Caudate nucleus (tissue), 63 donors: ENCODE measurements at places on chromosomes 5 and 9.

GRCh38 chr5:164191240-164191639, 685.8 kb downstream of the MAT2B start:
- no peak for DNase-seq

DNA sequence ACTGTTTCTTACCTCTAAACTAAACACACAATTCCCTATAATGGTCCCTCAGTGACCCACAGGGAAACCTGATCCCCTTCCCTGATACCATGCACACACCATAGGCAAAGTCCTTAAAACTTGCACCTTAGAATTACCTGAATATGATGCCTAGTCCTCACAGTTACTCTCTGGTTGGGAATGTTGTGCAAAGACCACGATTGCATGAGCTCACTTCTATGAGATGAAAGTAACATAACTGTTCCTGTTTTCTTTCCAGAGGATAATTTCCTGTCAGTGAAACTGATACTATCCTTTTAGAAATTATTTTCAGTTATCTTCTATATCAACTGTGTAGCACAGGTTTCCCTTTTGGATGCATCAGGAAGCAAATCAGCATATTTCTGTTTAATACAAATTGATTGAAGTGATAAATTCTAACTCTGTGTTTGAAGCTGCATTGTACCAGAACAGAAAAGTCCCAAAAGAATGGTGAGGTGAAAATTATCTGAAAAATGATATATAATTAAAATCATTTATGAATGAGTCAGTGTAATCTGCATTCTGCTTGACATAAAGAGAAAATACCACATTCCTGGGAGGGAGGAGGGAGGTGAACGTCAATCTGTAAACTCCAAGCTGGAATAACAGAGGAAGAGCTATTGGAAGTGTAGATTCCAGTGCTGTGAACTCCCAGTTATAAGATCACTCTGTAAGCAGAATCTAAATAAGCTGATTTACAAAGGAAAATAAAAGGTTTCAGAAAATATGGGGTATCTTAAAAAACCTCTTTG, 51.2 kb upstream of the TNFAIP8 start:
- no peak for DNase-seq

DNA sequence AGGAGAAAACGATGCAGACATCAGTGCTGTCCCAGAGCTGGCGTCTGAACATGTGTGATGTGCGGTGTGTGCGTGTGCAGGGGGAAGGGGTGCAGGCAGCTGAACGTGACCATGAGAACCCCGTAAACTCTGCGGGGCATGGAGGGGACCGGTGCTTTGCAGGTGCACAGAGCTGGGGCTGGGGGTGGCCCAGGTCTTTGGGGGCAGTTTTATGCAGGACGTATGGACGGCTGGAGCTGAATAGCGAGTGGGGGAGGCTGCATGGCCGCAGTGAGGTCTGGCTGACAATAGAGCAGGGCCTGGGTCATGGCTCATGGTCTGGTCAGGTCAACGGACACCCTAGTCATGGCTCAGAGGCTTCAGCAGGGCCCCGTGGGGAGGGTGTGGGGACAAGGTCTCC, 3.3 kb upstream of the EXOC3 start:
- no peak for DNase-seq

- no peak for DNase-seq
Measured at GRCh38 chr9:121026260-121026691, 23.8 kb downstream of the C5 start.

DNA sequence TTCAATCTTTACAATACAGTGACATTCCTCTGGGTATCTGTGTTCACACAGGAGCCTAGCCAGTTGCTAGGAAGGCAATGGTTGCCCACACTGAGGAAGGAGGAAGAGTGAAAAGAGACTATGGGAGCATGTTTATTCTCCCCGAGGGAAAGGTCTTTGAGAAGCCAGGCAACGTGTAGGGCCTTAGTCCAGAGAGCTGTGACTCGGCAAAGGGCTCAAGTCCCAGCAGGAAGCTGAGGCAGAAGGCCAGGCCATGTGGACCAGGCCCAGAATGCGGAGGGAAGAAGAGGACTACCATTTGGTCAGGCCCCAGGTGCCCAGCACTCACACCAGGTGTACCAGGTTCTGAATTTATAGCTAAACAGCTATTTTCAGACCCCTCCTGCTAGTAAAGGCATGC, 136.6 kb upstream of the DMAC1 start:
- DNase-seq, result no peak

DNA sequence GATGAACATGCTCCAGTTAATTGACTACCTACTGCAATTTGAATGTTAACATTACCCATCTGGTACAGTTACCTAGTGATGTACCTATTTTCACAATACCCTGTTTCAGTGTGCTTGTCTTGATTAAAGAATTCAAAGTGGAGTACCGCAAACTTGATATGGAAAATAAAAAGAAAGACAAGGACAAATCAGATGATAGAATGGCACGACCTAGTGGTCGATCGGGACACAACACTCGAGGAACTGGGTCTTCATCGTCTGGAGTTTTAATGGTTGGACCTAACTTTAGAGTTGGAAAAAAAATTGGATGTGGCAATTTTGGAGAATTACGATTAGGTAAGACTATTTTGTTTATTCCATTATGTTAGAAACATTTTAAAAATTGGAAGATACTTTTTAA, 33.5 kb downstream of the CSNK1G3 start:
- DNase-seq, result no peak

- DNase-seq, result no peak
Measured at GRCh38 chr5:11709021-11709420, 195.2 kb downstream of the CTNND2 start.

DNA sequence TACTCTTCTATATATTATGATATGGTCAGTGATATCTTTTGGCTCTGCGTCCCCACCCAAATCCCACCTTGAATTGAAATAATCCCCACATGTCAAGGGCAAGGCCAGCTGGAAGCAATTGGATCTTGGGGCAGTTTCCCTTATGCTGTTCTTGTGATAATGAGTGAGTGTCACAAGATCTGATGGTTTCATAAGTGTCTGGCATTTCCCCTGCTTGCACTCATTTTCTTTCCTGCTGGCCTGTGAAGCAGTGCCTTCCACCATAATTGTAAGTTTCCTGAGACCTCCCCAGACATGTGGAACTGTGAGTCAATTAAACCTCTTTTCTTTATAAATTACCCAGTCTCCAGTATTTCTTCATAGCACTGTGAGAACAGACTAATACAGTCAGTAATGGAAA, 45.0 kb upstream of the TNC start:
- no peak for DNase-seq

DNA sequence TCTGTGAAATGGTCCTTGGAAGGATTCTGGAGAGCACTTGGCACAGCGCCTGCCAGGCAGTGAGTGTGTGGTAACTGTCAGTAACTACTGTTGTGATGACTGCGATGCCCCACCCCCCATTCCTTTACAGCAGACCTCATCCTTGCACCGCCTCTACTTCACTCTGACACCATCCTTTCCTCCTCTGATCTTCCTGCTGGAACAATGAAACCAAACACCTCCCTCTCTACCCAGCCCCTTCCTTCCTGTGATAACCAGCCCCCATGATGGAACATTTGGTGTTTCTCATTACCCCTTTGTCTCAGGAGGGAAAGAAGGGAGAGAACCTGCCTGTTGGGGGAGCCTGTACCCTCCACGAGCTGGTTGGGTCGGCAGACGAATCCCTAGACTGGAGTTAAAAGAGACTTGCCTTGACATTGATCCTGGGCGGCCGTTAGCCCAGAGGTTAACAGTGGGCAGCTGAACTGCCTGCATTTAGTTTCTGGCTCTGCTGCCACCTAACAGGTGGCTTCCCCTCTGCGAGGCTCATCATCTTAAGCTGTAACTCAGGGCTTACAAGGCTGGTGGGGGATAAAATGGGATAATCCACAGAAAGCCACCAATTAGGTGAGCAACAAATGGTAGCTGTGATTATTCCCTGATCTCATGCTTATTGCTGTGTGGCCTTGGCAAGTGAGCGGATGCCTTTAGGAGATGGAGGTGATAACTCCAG, 34.2 kb upstream of the GRPEL2 start:
- no peak for DNase-seq

- DNase-seq, result no peak
Measured at GRCh38 chr9:124392254-124392870, 22.9 kb downstream of the PSMB7 start.

GRCh38 chr5:97162045-97162444, 19.6 kb upstream of the LIX1 start:
- DNase-seq, result peak; percentile 2

DNA sequence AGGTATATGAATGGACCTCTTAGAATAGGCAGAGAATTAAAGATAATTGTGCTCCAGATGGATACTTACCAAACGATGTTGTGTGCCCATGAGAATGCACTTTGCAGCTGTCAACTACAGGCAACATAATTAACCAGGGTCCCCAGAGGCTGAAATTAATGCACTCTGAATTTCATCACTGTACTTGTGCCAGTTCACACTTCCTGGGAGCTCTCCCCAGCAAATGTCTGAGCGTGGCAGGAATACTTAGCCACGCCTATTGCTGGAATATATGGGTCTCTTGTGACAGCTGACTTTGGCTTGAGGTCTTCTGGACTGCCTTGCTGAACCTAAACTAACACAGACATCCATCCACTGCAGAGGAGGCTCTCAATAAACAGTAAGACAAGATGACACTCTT, 11.9 kb upstream of the C1QTNF2 start:
- DNase-seq, result no peak

GRCh38 chr5:170633235-170634081, 129.6 kb downstream of the KCNIP1 start:
- DNase-seq, result no peak

DNA sequence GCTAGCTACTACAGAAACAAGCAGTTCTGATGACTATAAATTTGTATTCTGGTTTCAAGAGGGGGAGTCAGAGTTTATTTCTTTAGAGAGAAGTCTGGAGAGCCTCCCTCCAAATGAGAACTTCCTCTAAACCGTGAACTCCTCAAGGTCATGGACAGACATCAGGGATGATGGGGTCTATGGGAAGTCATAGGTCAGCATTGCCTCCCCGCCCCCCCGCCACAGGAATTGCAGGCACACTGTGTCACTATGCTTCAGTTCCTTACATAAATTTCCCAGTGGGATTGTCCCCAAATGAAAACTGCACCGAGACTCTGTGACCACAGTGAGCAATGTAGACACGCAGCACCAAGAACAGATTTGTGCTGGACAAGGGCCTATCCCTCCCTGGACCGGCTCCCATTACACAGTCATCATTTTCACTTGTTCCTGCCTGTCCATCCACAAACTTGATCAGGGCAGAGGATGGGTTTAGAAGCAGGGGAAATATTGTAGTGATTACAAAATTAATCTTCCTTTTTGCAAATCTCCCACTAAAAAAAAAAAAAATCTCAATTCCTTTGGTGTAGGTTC, 300.3 kb downstream of the EFNA5 start:
- no peak for DNase-seq

DNA sequence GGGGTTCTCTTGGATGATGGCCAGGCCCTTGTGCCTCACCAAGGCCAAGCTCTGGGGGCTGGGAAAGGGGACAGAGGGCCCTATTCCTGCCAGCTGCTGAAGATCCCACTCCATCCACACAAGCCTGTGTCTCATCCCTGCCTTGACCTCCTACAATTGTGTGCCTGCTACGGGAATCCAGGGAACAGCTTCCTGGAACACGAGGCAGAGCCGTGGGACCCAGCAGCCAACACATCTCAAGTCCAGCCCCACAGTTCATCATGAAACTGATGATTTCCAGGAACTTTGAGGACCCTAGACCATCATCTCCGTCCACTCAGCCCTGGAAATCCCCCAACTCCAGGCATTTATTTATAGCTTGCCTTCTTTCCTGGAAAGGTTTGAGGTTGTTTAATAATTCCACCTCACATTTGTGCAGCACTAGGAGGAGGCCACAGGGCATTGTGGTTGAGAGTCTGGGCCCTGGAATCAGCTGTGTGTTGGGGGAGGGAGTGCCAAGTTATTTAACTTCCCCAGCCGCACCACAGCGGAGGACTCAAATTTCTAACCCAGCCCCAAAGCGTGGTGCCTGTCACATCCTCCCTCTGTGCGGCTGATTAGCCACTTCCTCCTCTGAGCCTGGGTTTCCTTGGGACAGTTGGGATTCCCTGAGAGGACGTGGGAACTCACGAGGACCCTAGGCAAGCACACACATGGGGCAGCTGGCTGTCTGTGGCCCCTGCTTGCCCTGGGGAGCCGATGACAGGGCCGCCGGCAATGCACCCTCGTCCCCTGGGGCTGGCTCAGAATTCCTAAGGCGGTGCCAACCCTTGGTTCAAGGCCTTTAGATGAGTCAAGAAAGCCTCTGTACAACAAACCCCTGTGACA, 58.2 kb upstream of the GGTA1 start:
- DNase-seq, result no peak

DNA sequence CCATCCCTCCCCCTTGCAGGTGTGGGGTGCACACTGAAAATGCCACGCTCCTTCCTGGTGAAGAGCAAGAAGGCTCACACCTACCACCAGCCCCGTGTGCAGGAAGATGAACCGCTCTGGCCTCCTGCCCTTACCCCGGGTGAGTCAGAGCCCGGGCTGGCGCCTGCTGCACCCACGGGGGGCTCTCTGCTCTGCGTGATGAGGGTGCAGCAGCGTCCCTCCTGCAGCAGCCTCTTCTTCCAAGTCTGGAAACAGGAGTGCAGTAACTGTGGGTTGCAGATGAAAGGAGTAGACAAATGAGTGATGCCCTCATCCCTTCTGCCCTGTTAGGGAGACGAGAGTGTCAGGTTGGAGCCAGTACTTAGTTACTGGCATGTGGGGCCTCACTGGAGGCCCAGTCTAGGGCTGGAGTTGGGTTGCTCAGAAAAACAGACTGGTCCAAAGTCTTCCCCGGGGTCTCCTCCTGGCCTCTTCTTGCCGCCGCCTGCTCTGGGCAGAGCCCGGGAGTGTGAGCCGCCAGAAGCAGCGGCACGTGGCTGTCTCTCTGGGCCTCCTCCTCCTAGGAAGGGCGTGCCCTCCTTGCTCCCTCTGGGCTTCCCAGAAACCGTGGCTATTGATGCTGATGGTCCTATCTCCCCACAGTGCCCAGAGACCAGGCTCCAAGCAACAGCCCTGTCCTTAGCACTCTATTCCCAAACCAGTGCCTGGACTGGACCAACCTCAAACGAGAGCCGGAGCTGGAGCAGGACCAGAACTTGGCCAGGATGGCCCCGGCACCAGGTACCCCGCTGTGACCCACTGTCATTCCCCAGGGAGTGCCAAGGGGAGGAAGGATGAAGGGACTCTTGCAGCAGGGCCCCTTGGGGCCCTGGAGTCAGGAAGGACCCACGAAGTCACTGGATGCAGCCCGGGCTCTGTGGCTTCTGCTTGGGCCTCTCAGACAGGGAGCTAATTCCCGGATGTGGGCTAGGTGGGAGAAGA, 8.4 kb downstream of the GFI1B start:
- no peak for DNase-seq

GRCh38 chr9:126348911-126349550, 22.4 kb downstream of the MVB12B start:
- no peak for DNase-seq

DNA sequence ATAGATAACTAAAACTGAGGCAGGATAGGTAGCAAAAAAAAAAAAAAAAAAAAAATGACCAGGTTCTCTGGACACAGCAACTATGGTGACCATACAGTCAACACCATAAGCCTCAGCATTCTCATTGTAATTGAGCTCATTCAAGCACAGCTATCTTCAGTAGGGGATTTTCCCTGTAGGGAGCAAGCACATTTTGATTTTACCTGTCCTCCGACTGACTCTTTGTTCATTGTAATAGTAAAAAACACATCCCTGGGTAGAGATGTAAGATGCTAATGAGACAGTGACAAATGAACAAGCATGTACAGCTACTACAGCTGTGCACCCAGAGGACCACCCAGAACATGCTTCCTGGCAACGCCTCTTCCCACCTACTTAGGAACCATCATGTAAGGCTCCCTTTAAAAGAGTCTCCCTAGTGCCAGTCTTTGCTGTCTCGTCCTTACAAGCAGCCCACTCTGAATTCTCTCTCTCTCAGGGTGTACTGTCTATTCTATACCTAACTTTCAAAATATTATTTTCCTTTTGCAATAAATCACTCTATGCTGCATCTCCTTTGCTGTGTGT, 65.0 kb upstream of the FBXW11 start:
- DNase-seq, result no peak

- peak; percentile 20 for DNase-seq
Measured at GRCh38 chr9:128550770-128551656, 1.4 kb upstream of the SPTAN1 start.
